Astrocyte of the hippocampus (primary cell): ENCODE measurements at places on chromosomes 1 and 21.

DNA sequence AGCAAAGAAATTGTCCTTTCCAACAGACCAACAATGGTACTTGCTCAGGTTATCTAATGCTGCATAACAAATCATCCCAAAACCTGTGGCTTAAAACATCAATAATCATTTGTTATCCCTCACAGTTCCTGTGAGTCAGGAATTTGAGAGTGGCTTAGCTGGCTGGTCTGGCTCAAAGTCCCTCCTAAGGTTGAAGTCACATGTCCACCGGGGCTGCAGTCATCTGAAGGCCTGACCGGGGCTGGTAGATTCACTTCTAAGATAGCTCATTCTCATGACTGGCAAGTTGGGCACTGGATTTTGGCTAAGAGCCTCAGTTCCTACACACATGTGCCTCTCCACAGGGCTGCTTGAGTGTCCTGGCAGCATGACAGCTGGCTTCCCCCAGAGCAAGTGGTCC is 16.9 kb downstream of the ERI3 start:
- no peak for DNase-seq

DNA sequence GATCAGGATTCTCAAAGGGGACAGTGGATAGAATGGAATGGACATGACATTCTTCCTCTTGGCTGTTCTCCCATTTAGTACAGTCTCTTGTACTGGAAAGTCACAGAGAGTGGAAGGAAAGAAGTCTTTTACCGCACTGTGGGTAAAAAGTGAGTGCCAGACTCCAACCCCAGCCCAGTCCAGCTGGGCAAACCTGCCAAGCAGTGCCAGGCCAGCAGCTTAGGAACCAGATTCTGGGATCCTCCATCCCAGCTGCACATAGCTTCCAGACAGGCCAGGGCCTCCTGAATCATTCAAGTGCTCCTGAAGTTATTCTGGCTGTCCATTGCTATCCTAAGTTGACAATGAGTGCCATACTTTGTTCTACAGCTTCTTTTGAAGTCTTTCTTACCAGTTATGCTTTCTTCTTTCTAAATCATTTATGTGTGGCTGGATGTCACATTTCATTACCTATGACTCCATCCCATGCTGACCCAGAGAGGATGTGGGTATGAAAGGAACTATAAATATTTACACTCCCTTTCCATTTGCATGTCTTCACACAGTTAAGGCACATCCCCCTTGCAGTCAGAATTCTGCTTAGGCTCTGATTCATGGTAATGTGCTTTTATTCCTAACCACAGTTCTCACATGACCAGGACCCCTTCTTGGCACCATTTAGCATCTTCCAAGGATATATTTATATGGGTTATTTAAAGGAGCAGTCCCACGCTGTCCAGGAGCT is 88.9 kb downstream of the AK5 start:
- peak; percentile 85 for DNase-seq

- peak; percentile 74 for DNase-seq
Measured at GRCh38 chr1:217078078-217078690, 355.0 kb upstream of the ESRRG start.

DNA sequence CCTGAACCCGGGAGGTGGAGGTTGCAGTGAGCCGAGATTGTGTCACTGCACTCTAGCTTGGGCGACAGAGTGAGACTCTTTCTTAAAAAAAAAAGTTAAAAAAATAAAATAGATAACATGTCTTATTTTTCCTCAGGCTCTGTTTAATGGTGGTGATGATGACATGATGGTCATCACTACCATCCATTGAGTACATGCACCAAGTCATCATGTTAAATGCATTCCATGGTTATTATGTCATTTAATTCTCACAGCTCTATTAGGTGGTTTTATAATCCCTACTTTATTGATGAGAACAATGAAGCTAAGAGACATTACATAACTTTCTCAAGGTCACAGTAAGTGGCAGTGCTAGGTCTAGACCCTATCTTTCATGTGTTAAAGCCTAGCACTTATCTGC is 34.4 kb upstream of the MAB21L3 start:
- no peak for DNase-seq

DNA sequence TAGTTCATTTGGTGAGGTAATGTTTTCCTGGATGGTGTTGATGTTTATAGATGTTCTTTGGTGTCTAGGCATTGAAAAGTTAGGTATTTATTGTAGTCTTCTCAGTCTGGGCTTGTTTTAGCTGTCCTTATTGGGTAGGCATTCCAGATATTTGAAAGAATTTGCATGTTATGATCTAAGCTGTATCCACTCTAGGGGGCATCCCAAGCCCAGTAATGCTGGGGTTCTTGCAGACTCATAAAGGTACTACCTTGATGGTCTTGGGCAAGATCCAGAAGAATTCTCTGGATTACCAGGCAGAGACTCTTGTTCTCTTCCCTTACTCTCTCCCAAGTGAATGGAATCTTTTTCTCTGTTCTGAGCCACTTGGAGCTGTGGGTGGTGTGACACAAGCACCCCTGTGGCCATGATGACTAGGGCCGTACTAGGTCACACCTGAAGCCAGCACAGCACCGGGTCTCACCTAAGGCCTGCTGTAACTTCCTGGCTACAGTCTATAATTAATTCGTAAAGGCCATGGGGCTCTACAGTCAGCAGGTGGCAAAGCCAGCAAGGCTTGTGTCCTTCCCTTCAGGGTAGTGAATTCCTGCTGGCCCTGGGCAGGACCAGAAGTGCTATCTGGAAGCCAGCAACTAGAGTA is 74.8 kb upstream of the PDE4B start:
- peak; percentile 41 for DNase-seq

- DNase-seq, result no peak
Measured at GRCh38 chr21:36858320-36858957, 108.0 kb downstream of the HLCS start.

DNA sequence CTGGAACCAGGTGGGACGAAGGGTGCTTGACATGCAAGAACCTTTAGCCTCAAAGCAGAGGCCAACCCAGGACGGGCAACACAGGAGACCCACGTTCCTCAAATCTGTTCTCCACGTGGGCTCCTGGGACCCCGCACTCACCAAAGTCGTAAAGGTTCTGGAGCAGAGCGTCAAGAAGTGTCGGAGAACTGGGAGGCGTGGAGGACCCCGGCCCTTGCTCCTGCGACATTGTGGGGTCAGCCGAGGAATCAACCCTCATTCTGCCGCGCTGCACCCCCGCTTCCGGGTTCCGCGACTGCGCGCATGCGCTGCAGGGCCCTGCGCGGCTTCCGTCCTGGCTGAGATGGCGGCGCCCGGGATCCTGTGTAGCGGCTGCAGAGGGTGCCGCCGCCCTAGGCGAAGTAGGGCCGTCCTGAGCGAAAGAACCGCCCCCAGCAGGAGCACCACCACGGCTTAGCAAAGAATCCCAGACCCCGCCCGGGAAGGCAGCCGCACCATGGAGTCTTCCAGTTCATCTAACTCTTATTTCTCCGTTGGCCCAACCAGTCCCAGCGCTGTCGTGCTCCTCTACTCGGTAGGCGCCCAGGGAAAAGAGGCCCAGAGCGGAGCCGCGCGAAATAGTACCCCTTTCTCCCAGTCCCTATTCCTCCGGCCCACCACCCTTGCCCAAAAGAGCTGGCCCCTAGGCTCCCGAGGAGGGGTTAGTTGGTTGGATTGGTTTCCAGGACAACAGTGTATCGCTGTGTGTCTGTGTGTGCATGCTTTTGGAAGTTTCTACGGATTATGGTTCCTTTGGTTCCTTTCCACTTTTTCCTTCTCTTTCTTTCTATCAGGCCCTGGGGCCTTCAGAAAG is at the start of gene GNPAT:
GNPAT (plus strand) TSS at position 330 of the 853 bp plus-strand sequence; CDS start at position 497, 167 bp downstream.
- DNase-seq, result peak; percentile 94

GRCh38 chr1:244192325-244192724 is 141.2 kb downstream of the ZBTB18 start:
- DNase-seq, result no peak

DNA sequence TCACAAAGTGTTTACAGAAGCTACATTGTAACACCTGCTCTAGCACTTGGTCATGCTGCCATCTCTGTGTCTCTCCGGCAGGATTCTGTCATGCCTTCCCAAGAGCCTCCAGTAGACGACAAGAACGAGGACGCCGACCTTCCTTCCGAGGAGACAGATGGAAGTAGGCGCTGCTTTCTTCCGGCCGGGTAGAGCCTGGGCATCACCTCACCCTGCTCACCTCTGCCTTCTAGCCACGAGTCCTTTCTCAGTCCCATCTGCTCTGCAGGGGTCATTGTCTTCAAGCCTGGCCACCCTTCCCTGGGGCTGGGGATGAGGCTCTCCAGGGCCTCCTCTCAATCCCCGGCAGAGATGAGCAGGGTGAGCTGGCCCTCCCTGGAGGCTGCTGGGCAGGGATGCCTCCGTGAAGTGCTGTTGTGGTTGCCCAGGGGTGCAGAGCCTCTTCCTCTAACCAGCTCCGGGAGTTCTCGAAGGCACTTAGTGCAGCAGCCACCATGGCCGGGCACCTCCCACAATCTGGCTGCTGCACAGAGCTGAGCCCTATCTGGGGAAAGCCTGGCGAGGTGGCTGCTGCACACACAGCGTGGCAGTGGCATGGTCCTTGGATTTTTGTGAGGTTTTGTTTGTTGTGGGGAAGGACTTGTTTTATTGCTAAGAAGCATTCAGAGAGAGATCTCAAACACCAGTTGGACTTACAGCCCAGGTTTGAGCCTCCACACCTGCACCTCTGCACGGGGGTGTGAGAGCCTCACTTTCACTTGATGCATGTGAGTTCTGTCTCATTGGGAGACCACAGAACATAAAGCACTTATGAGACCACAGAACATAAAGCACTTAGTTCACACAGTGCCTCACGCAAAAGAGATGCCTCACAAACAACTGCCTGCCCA is 48.4 kb downstream of the FAAP20 start:
- no peak for DNase-seq

DNA sequence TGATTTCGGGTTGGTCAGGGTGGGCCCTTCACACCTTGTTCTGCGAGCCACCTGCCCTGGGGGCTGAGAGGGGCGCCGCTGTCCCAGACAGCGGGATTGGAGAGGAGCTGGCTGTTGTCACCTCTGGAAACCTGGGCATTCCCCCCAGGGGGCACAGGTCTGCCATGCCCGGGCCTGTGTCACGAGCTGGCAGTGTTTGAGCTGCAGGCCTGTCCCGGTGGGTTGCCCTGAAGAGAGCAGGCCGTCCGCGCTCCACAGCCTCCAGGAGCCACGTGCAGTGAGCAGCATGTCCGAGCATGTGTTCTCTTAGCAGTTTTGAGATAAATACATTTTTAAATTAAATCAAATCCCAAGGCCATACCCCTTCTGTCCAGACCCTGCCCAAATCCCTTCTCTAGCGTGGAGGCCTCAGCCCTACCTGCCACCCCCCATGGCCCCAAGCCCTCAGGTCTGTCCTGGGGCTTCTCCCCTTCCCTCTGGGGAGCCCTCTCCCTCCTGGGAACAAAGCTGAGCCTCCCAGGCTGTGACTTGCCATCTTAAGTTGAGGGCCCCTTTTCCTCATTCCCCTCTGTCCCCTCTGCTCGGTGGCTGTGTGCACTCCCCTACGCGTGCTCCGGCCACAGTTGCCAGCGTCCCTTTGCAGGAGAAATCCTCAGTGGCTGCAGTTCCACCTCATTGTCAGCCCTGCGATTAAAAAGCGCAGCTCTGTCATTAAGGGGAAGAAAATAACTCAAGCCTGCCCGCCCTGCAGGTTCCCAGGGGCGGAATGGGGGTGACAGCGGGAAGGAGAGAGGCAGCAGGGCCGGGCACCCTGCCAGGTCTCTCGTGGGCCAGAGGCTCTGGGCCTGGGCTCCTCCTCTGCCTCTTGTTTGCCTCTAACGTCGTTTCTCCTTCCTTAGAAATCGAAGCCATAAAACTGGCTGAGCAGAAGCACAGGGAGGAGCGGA is 26.6 kb downstream of the SLX9 start:
- DNase-seq, result peak; percentile 73

- DNase-seq, result peak; percentile 45
Measured at GRCh38 chr1:21284206-21285054, 5.8 kb downstream of the ECE1 start.

- no peak for DNase-seq
Measured at GRCh38 chr1:100441651-100442050, 89.3 kb downstream of the CDC14A start.

DNA sequence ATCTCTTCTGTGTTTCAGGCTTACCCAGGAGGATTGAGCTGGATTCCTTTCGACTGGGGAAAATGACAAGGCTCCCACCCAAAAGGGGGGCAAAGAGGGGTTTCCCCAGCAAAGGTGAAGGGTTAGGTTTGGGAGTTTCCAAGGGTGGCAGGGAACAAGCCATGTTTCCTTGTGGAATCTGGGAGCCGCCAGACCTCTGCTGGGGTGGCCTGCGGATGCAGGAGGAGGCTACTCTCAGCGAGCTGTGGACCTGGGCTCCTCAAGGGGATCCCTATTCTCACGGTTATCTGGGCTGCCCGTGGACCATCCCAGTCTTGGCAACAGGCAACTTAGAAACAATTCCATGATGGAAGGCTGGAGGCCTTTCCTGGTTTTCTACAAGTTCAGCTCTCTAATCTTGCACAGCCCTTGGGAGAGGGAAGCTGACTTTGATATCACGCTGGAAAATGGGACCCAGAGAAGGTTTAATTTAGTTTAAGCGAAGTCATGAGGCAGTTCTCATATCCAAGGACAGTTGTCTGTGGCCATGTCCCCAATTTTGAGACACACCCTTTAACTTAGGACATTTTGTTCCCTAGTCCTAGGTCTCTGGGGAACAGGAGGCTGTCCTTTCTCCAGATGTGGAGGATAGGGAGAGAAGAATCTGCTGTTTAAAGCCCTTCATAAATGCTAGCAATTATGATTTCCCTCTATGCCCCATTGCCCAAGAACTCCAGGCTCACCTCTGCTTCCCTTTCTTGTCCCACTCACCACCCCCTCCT is 24.7 kb upstream of the STUM start:
- DNase-seq, result no peak

- no peak for DNase-seq
Measured at GRCh38 chr1:65904681-65905083, 112.0 kb downstream of the PDE4B start.

DNA sequence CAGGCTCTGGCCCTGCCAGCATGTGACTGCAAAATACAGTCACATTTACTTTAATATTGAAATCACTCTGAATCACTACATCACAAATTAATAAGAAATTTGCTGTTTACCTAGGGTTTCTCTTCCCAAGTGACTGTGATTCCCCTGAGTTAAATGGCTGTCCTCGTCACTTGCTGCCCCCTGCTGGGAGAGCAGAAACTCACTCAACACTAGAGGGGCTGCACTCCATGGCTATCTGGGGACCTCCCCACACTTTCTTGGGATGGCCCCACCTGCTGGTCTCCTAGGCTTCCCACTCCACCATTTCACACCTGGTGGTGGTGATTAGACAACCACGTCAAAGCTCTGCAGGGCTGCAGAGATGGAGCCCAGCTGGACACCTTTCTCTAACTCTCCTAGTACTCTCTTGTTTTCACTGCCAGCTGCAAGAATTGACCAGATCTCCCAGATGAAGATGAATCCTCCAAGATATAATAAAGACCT is 63.4 kb downstream of the CD2 start:
- DNase-seq, result peak; percentile 47

GRCh38 chr1:232722626-232723025 is 82.6 kb upstream of the MAP10 start:
- DNase-seq, result no peak

DNA sequence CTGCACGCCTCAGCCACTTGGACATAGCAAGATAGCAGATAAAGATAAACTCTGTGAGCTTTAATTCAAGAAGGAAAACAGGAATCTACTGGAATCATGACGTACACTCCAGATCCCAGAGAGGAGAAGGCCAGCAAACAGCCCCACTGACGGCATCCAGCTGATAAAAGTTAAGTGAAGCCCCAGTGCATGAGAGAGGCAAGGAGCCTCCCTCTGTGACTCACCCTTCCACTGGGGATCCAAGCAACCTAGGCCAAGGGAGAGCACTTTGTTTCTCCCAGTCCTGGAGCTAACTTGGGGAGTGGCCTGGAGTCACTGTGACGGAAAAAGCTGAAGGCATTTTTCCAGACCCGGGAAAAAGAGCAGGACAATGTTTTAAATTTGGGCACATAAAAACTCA is 270.0 kb downstream of the AKT3 start:
- DNase-seq, result no peak

- no peak for DNase-seq
Measured at GRCh38 chr1:67148516-67149178, 13.9 kb upstream of the C1orf141 start.
